ENCODE measurements at places on chromosomes 2 and 18.
A peak's percentile ranks its signal among the peaks of the same experiment; 100 is the strongest.

- no peaks in the 10 kb centered on the region for H3K27me3 ChIP-seq
- H3K27ac ChIP-seq = no peak overlapping the region
- no peaks in the 10 kb centered on the region for H3K4me1 ChIP-seq
- no peak for DNase-seq
- no peaks in the 10 kb centered on the region for H3K36me3 ChIP-seq
Measured at GRCh38 chr2:239464166-239465016, 63.6 kb upstream of the HDAC4 start.

DNA sequence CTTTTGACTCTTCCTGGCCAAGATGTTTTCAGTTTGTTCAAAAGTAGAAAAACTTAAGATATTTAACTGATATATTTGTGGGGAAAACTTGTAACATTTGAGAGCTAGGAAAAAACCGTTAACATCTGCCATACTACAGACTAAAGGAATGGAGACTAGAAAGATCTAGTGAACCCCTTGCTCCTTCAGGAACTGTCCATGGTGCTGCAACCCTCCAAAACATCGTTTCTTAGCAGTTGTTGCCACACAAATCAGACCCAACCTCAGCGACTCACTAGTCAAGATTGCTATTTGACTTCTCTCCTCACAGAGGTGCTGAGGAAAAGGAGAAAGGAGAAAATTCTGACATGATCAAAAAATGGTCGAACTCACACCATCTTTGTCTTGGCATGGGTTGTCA is 393.8 kb upstream of the LYPD1 start:
- no peak overlapping the region for H3K4me3 ChIP-seq
- no peak overlapping the region for H3K27ac ChIP-seq
- no peaks in the 10 kb centered on the region for H3K27me3 ChIP-seq
- H3K36me3 ChIP-seq = no peaks in the 10 kb centered on the region
- no peak for DNase-seq

DNA sequence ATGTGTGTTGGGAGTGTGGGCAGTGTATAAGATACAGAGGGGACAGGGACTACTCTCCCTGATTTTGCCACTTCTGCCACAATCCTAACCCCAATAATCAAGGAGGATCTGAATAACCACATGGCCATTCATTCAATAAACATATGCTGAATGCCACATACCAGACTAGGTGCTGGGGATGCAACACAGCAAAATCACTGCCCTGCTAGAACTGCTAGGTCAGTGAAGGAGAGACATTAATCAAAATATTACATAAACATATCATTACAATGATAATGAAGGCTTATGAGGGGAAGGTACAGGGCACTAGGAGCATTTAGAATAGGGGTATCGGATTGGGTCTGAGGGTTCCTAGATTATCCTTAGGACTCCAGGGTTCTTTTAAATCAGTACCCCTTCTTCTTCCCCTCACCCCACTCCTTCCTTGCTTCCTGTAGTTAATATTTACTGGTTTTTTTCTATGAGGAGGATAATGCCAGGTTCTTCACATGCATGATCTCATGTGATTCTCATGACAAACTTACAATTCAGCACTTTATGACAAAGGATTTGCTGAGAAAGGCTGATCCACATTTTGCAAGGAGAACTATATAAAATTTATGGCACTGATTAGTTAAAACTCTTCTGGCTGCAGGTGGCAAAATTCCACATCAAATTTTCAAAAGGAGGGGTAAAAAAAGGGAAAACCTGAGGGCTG is 56.4 kb upstream of the PCBP1 start:
- no peak for DNase-seq
- H3K27me3 ChIP-seq = no peaks in the 10 kb centered on the region
- no peaks in the 10 kb centered on the region for H3K36me3 ChIP-seq
- no peak overlapping the region for H3K4me3 ChIP-seq

DNA sequence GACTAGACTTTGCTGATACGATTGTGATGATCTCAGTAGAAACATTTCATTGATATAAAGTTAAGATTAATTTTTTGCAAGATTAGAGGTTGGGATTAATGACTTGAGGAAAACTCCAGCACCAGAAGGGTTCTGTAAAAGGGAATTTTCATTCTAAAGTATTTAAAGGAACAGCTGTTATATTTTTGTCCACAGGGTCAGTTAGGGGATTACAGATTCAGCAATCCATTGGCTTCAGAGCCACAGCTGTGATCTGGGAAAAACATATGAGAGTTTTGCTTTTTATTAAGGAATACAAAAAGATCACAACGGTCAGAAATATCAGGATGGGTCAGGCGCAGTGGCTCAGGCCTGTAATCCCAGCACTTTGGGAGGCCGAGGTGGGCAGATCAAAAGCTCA is 19.6 kb upstream of the REV1 start:
- H3K4me3 ChIP-seq = no peak overlapping the region
- no peaks in the 10 kb centered on the region for H3K27me3 ChIP-seq
- no peak for DNase-seq

DNA sequence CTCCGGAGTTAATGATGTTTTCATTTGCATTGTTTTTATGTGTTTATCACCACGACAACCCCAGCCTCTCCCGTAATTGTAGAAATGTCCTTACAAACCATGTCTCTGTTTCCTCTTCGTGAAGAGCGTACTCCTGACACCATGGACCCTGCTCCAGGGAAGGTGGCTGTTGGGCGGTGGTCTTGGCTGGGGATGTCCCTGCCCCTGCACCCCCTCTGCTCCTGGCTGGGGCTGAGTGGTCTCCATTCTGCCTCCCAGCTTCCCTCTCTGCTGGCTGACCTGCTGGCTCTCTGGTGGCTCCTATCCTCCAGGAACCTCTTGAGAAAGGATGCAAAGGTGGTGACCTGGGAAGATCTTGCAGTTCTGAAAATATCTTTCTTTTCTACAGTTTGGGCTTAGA is 81.1 kb downstream of the ASB1 start:
- DNase-seq = no peak
- no peaks in the 10 kb centered on the region for H3K27me3 ChIP-seq
- H3K4me3 ChIP-seq = no peak overlapping the region

DNA sequence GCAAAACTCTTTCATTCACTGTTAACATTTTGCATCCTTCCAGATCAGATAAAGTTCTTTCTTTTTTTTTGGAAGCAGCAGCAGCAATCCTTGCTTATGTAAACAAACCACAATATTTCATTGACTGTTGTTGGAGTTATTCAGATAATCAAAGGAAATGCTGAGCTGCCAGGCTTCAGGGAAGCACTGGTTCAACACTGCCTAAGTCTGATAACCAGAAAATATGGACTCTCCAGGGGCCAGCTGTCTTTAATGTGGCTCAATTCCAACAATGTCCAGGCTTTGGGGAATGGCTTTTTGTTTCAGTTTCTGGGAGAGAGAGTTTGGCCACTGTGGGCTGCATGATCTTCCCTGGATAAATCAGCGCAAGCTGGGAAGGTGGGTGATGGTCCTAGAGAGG is 354.3 kb downstream of the AKAIN1 start:
- H3K27me3 ChIP-seq = no peaks in the 10 kb centered on the region
- H3K4me1 ChIP-seq = no peaks in the 10 kb centered on the region
- H3K4me3 ChIP-seq = no peak overlapping the region
- H3K36me3 ChIP-seq = no peaks in the 10 kb centered on the region
- no peak overlapping the region for H3K27ac ChIP-seq

DNA sequence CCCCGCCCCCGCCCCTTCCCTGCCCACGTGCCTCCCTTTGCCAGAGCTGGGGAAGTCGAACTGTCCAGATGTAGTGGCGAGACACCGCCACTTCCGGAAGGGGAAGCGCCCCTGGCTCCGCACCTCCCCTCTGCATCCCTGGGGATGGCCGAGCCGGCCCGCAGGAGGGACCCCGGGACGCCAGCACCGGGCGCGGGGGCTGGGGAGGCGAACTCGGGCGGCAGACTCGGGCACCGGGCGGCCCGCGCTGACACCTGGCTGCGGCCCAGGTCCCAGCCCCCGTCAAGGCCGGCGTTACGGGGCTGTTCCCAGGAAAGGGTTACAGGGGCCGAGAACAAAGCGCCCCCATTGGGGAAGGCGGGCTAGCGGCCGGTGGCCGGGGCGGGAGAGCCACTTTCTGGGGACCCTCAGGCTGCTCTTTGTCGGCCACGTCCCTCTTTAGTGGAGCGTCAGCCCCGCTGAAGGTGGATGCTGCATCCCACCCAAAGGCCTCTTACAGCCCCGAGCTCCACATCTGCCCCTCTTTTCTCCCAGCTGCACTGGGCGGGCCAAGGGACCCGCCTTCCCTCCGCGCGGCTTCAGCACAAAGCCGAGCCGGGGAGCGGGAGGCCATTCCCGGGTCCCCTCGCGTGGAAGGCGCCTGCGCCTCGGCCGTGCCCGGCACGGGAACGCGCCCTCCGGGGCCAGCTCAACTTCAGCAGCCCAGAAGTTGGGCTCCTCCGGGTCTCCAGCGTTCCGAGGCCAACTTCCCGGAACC is 1.3 kb downstream of the SDC1 start:
- DNase-seq = no peak
- no peaks in the 10 kb centered on the region for H3K36me3 ChIP-seq
- peak overlapping the region; percentile 39 for H3K4me3 ChIP-seq
- no peak overlapping the region for H3K27ac ChIP-seq
- peaks cover 13% of the 10 kb centered on the region for H3K4me1 ChIP-seq

GRCh38 chr2:46780801-46781445 is 134.7 kb downstream of the MCFD2 start:
- H3K4me1 ChIP-seq = no peaks in the 10 kb centered on the region
- no peak overlapping the region for H3K4me3 ChIP-seq
- no peak for DNase-seq
- H3K36me3 ChIP-seq = no peaks in the 10 kb centered on the region
- no peak overlapping the region for H3K27ac ChIP-seq

- H3K27me3 ChIP-seq = no peaks in the 10 kb centered on the region
- DNase-seq = no peak
- H3K4me3 ChIP-seq = no peak overlapping the region
- no peak overlapping the region for H3K27ac ChIP-seq
- H3K36me3 ChIP-seq = no peaks in the 10 kb centered on the region
Measured at GRCh38 chr2:191385416-191386160, 140.4 kb downstream of the MYO1B start.

GRCh38 chr2:50955081-50955480 is 76.9 kb downstream of the NRXN1 start:
- no peaks in the 10 kb centered on the region for H3K27me3 ChIP-seq
- H3K27ac ChIP-seq = no peak overlapping the region
- no peaks in the 10 kb centered on the region for H3K36me3 ChIP-seq

DNA sequence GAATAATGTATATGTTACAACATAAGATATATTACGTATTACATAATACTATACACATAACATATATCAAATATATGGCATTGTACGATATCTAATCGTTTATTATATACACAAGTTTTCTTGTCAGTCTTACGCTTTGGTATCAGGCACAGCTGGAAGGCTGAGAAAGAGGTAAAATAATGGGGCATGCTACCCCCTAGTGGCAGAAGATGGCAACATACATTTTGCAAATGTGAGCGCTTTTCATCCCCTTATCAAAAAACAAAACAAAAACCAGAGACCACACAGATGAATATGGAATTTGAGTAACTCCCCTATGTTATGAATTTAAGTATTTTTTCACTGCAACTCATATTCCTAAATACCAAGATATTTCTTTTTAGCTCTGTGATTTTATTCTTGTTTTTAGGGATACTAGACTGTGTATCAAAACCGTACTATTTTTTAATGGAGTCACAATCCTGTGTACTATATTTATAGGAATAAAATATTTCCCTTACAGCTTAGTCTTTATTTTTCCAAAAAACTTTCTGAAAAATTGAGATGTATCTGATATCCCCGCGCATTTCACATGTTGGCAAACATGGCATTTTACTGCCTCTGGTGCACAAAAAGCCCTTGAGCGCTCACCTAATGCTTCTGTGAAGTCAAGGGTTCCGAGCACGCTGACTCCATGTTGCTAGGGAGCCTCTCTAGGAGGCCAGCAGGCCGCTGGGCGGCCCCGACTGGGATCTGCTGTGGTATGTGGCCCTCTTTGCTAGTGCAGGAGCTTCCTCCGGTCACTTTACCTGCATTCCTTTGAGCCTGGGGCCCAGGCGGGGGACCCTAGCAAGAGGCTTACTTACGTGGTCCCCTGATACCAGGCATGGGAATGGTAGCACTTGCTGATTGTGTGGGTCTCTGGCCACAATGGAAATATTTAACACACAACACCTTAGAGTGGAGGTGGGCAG is 62.5 kb downstream of the SLC4A3 start:
- no peak overlapping the region for H3K27ac ChIP-seq
- peak; percentile 2 for DNase-seq
- no peaks in the 10 kb centered on the region for H3K27me3 ChIP-seq
- H3K36me3 ChIP-seq = no peaks in the 10 kb centered on the region

- no peak for DNase-seq
- no peaks in the 10 kb centered on the region for H3K4me1 ChIP-seq
- H3K36me3 ChIP-seq = no peaks in the 10 kb centered on the region
- H3K4me3 ChIP-seq = no peak overlapping the region
Measured at GRCh38 chr2:166895243-166895642, 7.0 kb downstream of the XIRP2 start.
